A549 treated with Mapracorat at 1 μM for 4 hours (cell line): ENCODE measurements at places on chromosomes 2 and 18. TPM values are rescaled to one million over a fixed set of nuclear protein-coding genes. Genes with fewer than 3 reads are reported as not detected.

Gene REG3A
- not detected in 5 replicates for total RNA-seq

Gene IHH
- 0.30 to 0.89 TPM (median 0.53 TPM) in 5 replicates for total RNA-seq

Gene CROCC2
- total RNA-seq: not detected in 5 replicates

Gene SCN9A
- total RNA-seq: 2.6 to 5.0 TPM (median 4.3 TPM) in 5 replicates

Gene NT5DC4
- not detected in 5 replicates for total RNA-seq

Gene SLC38A11
- total RNA-seq: not detected in 5 replicates
